ENCODE measurements at places on chromosomes 12 and 14. TPM values are rescaled to one million over a fixed set of nuclear protein-coding genes. Genes with fewer than 3 reads are reported as not detected.

The SLCO1C1 gene
- 2.0 TPM for total RNA-seq

DNA sequence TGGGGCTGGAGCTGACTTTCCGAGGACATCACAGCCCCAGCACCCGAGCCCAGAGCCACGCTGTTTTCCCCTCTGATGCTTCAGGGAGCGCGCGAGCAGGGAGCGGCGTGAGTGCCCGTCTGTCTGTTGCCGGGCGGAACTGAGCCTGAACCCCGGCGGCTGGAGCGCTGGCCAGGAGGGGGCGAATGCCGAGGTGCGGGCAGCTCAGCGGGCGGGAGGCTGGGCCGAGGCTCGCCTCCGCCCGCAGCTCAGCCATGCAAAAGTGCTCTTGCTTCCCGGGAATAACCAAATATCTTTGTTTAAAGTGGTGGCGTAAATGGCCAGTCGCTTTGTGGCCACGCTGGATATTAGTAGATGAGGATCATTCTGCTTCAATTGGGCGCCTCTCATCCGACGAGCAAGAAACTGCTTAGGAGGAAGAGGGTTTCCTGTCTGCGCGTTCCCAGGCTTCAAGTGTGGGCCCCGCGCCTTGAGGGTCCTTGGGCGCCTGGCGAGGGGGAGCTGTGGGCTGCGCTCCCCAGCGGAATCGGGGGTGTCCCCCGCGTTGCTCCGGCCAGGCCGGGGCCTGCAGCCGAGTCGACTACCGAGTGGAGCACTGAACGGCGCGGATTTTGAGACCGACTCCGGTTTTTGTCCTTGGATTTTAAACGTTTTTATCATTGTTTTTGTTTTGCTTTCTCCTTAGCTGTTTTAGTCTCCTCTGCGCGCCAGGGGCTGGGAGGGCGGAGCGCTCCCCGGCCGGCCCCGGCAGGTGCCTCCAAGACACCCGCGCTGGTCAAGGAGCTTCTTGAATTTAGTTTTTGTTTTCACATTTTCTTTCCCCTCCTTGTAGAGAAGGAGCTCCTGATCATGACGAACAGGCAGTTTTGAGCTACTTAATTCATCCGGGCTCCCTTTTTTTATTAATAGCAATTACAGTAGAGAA, 831 bp upstream of the NKX2-1 start:
- DNase-seq = peak; percentile 93

GRCh38 chr12:20120403-20120725, 248.0 kb upstream of the PDE3A start:
- no peak for DNase-seq

DNA sequence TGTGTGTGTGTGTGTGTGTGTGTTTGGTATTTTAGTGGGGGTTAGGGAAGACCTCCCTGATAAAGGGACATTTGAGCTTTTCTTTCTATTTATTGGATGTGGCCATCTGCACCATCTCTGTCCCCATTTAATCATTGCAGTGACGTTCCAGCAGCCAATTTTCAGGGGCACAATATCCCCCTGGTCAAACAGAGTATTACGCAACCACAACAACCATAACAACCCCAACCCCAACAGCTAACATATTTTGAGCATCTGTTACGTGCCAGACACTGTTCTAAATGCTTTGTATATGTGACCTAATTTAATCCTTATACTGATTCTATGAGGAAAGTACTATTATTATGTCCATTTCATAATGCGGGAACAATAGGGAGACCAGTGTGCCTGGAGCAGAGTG, 87.4 kb downstream of the TTC8 start:
- DNase-seq = no peak

- DNase-seq = no peak
Measured at GRCh38 chr14:68507544-68508081, 285.3 kb downstream of the ZFP36L1 start.

- DNase-seq = no peak
Measured at GRCh38 chr12:48764521-48764920, 24.4 kb downstream of the ADCY6 start.
